ENCODE measurements at places on chromosomes 3 and 15. TPM values are rescaled to one million over a fixed set of nuclear protein-coding genes. Genes with fewer than 3 reads are reported as not detected.

SERINC4 gene
- polyA plus RNA-seq = 0.44 TPM

C15orf62 gene
- polyA plus RNA-seq = 2.8 TPM

NGLY1 gene
- 63.0 TPM for polyA plus RNA-seq

PLD1 gene
- polyA plus RNA-seq = 35.2 TPM

TNNC1 gene
- polyA plus RNA-seq = 3,313 TPM

PLA2G4D gene
- polyA plus RNA-seq = not detected

TMC3 gene
- 0.20 TPM for polyA plus RNA-seq

TNFSF10 gene
- polyA plus RNA-seq = not detected

DNA sequence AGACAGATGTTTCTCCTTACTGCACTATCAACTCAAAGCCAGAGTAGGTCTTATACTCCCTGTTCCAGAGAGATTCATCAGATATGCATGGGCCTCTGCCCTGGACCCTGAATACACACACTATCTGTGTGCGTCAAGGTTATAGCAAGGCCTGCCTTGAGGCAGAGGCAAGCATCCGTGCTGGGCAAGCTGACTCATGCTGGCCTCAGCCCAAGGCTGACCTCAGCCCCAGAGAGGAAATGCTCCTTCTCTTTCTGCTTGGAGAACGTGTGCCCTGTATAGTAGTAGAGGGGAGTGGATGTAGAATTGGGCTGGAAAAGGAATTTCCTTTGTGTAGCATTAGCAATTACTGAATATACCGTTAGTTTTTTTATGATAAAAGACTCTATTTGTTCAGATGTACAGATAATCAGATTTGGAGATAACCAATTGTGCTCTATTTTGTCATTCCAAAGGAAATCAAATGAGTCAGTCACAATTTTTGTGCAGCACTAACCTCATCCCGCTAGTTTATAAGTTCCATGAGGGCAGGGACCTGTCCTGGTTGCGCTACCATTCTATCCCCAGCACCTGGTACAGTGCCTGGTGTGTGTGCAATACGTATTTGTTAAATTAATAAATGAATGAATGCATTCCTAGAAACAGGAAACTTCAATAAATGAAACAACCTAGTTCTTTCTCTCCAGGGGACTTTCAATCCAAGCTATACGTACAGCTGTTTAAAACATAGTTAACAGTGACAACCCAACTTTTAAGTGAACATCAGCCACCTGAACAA is 13.3 kb upstream of the PAQR9 start:
- DNase-seq = peak; percentile 95

GRCh38 chr3:188244395-188244861 is 90.5 kb downstream of the LPP start:
- DNase-seq = no peak

DNA sequence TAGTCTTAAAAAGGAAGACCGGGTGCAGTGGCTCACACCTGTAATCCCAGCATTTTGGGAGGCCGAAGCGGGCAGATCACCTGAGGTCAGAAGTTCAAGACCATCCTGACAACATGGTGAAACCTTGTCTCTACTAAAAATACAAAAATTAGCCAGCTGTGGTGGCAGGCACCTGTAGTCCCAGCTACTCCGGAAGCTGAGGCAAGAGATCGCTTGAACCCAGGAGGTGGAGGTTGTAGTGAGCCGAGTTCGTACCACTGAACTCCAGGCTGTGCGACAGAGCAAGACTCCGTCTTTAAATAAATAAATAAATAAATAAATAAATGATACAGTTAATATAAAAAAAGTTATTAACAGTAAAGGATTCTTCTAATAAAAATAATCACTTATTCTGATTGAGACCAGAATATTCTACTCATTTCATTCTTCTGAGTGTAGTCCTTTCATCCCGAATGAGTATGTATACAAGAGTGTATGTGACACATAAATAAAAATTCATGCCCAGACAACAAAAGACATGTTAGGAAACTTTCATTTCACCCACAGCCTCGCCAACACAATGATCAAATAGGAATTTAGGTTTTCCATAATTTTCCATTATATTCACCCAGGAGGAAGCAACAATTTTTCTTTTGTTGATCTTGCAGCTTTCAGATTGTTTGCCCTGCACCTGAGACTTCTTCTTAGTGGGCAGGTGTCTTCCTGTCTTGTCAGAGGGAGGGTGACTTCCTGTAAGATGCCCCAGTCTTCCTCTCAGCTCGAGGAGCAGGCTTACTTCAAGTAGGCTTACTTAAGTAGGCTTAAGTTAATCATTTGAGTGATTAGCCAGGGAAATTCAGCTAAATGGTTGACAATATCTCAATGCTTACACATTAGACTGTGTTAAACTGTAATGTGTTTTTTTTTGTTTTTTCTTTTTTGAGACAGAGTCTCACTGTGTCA is 7.8 kb upstream of the NUP210 start:
- DNase-seq = no peak

DNA sequence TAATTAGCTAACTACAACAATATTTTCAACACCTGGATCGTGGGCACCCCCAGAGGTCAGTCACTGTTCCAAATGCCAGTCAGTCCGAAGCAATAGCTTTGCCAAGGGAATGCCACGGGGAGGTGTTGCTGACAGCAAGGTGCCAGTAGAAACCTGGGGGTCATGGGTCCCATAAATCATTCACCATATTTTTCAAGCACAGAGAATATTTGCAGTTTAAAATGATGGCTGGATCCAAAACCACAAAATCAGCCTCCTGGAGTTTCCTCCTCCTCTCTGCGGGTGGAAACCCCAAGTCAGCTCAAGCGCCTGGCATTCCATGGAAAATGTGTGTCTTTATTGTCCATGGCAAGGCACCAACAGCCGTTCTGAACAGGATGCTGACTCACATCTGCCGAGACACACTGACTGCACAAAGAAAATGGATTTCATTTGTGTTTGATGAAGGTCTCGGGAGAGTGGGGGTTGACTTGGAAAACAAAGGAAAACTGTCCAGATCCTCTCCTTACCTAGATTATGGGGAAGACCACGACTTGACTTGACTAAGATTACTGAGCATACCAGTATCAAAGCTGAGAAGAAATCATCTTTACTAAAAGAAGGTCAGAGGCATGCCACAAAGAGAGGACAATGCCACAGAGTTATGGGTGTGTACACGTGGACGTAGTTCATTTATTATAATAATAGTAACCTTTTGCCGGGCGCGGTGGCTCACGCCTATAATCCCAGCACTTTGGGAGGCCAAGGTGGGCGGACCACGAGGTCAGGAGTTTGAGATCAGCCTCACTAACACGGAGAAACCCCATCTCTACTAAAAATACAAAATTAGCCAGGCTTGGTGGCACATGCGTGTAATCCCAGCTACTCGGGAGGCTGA is 26.4 kb downstream of the ANXA2 start:
- DNase-seq = no peak

- DNase-seq = no peak
These were observed 2.2 kb downstream of the MYL3 start for GRCh38 chr3:46860810-46861604.

GRCh38 chr15:74159773-74160172 is 13.7 kb upstream of the ISLR start:
- no peak for DNase-seq

- no peak for DNase-seq
These were observed 61.6 kb downstream of the RAB7A start for GRCh38 chr3:128787256-128788253.

GRCh38 chr15:101447168-101447533 is 42.4 kb downstream of the PCSK6 start:
- DNase-seq = no peak

GRCh38 chr3:190671658-190672057 is 157.8 kb downstream of the IL1RAP start:
- no peak for DNase-seq

DNA sequence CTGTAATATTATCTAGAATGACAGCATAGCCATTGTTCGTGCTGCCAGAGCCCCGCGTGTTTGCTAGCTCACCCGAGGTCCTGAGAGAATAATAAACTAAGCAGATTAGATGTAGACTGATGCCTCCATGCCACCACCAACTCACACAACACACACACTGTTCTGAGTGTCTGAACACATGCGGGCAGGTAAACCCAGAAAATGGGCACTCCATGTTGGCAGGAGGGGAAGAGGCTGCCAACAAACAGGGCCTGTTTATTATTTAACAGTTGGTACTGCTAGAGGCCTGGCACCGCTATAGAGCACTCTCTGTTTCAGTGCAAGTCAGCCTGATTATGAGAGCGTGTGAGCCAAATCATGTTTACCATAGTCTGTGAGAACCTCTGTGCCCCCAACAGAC is 299.0 kb downstream of the ZBTB20 start:
- DNase-seq = no peak

DNA sequence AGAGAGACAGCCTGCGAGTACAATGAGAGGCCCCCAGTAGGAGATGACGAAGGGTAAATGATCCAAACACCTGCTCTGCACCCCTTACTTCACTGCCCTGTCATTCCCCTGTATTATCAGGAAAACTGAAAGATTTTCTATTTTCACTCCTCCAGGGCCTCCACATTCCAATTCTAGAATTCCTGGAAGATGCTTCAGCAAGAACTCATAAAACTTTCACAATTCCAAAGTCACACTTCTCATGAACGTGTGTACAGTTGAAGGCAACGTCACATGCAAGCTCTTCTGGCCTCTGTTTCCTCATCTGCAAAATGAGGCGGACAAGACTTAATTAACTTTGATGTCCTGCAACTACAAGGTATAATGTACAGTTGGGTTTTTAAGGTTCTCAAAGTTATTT is 62.8 kb upstream of the SPATA12 start:
- peak; percentile 64 for DNase-seq

- DNase-seq = no peak
These were observed 9.3 kb upstream of the PRICKLE2 start for GRCh38 chr3:64234571-64234970.

GRCh38 chr3:66276705-66277274 is 56.0 kb downstream of the SLC25A26 start:
- peak; percentile 86 for DNase-seq

DNA sequence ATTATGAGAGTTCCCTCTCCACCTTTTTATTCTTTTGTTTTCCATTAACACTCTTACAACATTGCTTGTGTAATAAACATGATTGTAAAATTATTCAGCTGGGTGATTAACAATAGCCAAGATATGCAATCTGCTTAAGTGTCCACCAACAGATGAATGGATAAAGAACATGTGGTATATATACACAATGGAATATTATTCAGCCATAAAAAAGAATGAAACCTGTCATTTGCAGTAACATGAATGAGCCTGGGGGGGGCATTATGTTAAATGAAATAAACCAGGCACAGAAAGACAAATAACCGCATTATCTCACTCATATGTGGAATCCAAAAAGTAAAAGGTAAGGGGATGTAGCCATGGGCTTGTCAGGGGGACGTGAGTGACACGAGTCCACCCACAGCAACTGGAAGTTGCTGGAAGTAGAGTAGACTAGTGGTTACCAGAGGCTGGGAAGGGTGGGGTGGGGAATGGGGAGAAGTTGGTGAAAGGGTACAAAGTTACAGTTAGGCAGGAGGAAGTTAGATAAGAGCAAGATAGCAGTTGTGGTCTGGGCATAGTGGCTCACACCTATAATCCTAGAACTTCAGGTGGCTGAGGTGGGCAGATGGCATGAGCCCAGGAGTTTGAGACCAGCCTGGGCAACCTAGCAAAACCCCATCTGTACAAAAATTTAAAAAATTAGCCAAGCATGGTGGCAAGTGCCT is 28.7 kb upstream of the CD47 start:
- no peak for DNase-seq

DNA sequence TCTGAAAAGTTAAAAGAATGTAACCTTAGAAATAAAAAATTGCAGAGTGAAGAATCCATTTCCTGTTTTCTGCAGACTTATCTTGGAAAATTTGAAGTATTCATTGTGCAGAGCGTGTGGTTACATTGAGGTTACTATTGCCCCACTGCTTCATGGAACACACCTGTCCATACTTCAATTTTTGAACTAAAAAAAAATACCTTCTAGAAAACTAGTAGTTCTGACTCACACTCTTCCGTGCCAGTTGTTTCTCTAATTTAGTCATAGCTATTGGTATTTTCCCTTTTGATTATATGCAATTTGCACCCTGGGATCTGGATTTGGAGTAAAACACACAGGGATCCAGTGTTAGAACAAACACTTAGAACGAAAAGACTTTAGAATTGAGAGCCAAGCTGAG is 111.8 kb upstream of the LYSMD4 start:
- no peak for DNase-seq

GRCh38 chr3:8648909-8649741 is 4.5 kb upstream of the SSUH2 start:
- no peak for DNase-seq

All from cardiac muscle cell (in vitro differentiated cells and primary cell).